Stimulated activated CD8-positive, alpha-beta memory T cell treated with anti-CD3 and anti-CD28 coated beads, Interleukin-15, amount 100 ng/mL, for 48 hours (primary cell): ENCODE measurements at places on chromosomes 2 and 18.

DNA sequence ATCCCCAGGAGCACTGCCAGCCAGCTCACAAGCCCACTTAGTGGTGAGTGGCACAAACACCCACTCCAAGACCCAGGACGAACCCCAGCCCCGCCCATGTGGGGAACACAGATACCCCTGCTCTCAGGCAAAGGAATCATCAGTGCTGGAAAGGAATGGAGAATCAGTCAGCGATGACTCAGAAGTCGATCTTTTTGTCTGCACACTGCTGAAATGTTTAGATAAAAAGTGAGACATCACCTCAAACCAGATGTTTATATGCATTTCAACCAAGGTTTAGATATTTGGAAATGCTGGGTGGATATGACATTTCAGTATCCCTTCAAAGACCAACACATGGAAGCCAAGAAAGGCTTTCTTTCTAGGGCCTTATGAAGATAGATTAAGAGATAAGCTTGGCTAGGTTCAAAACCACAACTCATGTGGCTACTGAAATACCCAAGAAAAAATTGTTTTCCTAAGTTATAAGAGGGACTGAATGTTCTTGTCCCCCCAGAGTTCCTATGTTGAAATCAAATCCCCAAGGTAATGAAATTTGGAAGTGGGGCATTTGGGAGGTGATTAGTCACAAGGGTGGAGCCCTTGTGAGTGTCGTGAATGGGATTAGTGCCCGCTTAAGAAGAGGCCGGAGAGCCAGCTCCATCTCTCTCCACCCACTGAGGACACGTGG, 43.7 kb downstream of the POU3F3 start:
- no peak for DNase-seq

GRCh38 chr2:165198181-165198580, 5.7 kb downstream of the SCN3A start:
- DNase-seq: no peak

- no peak for DNase-seq
These were observed 56.6 kb downstream of the SOWAHC start for GRCh38 chr2:109670556-109671411.

DNA sequence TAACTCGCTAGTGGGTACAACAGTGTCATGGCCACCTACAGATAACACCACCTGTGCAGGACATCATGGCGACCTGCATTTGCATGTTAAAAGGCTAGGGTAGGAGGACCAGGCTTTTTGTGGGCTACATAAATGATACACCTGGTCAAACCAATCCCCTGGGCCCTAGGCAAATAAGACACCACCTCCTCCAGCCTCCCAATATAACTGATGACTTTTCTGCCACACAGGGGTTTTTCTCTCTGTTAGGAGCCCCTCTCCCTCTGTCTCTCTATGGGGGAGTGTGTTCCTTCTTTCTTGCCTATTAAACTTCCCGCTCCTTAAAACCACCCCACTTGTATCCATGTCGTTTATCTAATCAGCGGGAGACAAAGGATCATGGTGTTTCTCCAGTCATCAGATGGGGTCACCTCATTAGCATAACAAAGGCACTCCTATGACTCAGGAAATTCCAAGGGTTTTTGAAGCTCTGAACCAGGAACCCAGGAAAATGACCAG, 10.8 kb upstream of the BUB1 start:
- DNase-seq: no peak

GRCh38 chr2:158099716-158100115, 2.0 kb upstream of the UPP2 start:
- DNase-seq: no peak

DNA sequence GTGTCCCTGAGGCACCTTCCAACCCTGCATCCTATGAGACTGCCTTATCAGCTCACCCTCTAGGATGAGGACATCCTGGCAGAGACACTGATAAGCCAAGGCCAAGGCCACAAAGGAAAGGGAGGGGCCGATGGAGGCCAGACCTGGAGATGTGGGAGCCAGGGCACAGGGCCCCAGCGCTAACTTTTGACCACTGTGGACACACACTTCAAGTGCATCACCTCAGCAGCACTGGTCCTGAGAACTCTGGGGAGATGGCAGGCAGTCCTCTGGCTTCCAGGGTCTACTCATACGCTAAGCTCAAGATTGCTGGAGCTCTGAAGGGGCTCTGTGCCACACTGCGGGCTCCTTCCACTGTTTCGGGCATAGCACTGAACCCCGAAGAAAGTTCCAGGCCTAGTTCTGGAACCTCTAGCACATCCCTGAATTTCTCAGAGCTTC, 100.2 kb upstream of the ID2 start:
- DNase-seq: no peak

GRCh38 chr18:49123431-49123830, 172.7 kb upstream of the SMAD7 start:
- no peak for DNase-seq

- DNase-seq: no peak
These were observed 442.3 kb upstream of the HNMT start for GRCh38 chr2:137521653-137522619.

GRCh38 chr2:120825370-120826259, 89.9 kb downstream of the GLI2 start:
- no peak for DNase-seq

DNA sequence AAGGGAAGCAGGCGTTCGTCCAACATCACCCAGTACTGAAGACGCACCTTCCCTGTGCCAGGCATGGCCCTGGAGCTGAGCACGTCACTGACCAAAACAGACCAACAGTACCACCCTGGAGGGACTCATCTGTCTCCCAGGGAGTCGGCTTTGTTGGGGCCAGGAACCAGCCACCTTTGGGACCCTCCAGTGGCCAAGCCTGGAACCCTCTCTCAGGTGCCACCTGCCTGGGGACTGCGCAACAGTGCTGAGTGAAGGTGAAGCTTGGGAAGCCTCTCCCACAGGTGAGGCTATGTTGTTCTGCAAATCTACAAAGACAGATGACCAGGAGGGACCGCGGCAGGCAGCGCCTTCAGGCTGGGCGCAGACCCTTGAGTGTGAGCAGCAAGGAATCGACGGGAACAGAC, 91.4 kb upstream of the OTOS start:
- DNase-seq: no peak

GRCh38 chr2:171271971-171272436, 111.3 kb upstream of the TLK1 start:
- DNase-seq: no peak

DNA sequence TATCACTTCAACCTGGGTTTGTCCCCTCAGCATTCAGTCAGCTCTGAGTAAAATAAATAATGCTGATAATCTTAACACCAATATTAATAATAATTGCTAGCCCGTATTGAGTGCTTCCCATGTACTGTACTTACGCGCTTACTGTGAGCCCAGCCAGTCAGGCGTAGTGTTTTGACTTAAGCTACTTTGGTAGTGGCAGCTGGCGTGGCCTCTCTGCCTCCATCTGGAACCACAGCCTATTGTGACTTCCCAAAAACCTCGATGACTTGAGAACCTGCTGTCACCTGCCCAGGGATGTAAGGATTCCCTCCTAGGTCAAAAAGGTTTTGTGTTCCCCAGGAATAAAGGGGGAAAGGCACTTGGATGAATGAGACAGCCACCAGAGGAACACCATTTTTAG, 53.2 kb downstream of the SUMO1 start:
- DNase-seq: no peak

GRCh38 chr2:38178556-38179419, 102.8 kb upstream of the CYP1B1 start:
- no peak for DNase-seq

DNA sequence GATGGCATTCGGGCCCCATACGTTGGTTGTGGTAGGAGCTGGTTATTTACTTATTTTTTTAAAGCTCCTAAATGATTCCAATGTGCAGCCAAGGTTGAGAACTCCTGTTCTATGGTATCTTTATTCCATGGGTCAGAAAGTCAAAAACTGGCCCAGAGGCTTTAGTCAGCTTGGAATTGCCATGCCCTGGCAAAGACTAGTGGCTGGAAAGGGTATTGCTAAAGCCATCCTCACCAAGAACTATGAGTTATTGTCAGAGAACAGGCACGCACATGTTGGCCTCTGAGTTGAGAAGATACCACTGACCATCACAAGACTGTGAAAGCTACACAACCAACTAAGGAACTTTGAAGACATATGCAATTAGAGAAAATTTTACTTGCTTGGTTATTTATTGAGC, 47.9 kb upstream of the ACMSD start:
- no peak for DNase-seq

GRCh38 chr2:187393211-187393610, 54.8 kb downstream of the CALCRL start:
- no peak for DNase-seq

DNA sequence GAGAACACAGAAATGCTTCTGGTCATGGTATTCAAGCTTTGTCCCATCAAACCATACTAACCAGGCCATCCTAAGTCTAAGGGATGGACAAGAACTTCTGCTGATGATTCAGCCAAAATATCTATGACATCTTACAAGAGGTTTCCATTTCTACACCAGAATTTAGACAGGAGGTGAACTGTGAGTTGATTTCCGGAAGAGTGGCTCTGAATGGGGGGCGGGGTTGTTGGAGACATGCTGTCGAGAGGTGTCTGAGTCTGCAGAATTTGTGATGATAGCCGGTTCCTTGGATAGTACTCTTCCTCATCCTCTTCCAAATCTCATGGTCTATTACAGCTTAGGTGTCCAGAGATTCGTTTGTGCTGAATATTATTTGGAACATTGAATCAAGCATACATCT, 408.7 kb upstream of the TCF4 start:
- no peak for DNase-seq

GRCh38 chr18:31217038-31217849, 54.6 kb upstream of the DSC1 start:
- DNase-seq: no peak

DNA sequence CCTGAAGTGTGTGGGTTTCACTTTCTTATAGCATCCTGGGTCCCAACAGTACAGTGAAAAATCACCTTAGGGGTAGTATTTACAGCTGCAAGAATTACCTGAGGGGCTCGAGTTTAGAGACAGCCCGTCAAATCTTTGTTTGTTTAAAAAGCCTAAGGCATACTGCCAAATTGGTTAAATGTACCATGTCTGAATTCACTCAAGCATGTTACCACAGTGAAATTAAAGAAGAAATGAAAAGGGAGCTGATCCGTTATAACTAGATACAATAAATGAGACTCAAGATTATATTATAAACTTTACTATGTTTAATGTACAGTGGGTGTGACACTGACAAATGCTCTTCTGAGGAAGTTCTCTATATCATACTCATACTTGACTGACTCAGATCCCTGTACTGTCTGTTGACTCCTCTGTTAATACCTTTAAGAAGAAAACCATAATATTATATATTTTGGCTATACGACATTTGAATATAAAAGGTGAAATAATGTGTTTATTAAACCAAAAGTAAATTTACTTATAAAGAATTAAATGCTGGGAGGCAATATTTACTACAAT, 107.3 kb downstream of the TMEFF2 start:
- no peak for DNase-seq

GRCh38 chr2:169080250-169081069, 11.1 kb downstream of the DHRS9 start:
- no peak for DNase-seq

- DNase-seq: no peak
These were observed 4.2 kb downstream of the IL1RN start for GRCh38 chr2:113131352-113132185.

DNA sequence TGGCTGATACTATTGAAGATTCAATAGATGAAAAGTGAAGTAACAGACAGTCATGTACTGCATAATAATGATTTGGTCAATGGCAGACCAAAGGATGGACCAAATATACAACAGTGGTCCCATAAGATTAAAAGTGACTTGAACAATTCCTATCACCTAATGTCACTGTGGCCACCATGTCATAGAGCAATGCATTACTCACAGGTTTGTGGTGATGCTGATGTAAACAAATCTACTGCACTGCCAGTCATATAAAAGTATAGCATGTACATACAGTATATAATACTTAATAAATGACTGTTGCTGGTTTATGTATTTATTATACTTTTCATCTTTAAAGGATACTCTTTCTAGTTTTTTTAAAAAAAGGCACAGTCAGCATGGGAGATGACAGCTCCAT, 99.9 kb downstream of the USP34 start:
- no peak for DNase-seq

- no peak for DNase-seq
These were observed 22.5 kb downstream of the UBR3 start for GRCh38 chr2:169849710-169850109.

GRCh38 chr18:46562674-46563192, 94.3 kb downstream of the LOXHD1 start:
- DNase-seq: no peak

DNA sequence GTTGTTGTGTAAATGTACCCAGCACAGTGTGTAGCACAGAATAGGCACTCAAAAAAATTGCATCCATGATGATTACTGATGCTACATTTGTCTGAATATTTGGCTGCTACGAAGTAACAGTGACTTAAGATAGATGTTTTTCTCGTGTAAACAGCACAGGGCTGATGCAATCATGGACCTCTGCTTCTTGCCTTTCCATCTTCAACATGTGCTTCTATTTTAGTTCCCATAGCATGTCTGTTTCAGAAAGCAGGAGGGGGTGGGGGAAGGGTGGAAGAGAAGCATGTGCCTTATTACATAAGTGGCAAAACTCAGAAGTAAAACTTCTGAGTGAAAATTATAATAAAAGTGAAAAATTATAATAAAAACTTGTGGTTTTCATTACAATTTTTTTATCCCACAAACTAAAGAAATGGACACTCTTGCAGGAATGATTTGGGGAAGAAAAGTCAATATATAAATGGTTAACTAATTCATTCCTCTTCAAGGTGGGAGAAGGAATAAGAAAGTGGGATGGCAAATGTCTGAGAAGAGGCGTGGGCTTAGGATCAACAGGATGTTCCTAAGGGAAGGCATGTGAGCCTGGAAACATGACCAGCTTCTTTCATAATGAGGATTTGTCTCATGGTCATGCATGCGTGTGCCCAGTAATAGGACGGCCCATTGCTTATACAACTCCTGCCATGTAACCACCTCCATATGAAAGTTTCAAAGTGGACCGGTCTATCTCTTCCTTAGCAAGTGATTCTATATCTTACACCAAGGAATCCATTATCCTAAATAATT, 27.2 kb downstream of the CCBE1 start:
- no peak for DNase-seq

DNA sequence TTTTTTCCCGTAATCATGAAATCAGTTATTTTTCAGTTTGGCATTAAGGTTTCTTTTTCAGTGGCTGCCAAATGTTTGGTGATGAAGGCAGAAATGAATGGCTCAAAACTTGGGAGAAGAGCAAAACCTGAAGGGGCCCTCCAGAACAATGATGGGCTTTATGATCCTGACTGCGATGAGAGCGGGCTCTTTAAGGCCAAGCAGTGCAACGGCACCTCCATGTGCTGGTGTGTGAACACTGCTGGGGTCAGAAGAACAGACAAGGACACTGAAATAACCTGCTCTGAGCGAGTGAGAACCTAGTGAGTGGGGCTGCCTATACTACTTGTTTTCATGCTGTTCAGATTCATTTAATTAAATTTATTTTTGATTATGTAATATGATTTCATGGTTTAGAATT, 29.2 kb upstream of the MSH2 start:
- DNase-seq: no peak

- no peak for DNase-seq
These were observed 173.0 kb upstream of the STK17B start for GRCh38 chr2:196344397-196344796.

DNA sequence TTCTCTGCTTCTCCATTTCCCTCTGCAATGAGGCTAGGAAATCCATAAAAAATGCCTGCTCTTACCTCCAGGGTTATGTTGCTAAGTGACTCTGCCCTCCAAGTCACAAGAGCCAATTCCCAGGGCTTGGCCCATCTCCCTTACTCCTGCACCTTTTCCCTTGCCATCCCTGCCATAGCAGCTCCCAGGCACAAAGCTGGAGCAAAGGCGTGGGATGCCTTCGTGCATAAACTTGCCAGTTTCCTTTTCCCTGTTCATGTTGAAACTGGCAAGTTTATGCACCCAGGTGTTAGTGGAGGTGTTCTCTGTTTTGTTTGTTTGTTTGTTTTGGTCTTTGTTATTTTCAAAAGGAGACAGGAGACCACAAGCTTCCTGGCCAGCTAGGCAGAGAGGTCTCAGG, 195.1 kb downstream of the ACKR3 start:
- DNase-seq: no peak
